ENCODE measurements at places on chromosomes 3 and 15.

DNA sequence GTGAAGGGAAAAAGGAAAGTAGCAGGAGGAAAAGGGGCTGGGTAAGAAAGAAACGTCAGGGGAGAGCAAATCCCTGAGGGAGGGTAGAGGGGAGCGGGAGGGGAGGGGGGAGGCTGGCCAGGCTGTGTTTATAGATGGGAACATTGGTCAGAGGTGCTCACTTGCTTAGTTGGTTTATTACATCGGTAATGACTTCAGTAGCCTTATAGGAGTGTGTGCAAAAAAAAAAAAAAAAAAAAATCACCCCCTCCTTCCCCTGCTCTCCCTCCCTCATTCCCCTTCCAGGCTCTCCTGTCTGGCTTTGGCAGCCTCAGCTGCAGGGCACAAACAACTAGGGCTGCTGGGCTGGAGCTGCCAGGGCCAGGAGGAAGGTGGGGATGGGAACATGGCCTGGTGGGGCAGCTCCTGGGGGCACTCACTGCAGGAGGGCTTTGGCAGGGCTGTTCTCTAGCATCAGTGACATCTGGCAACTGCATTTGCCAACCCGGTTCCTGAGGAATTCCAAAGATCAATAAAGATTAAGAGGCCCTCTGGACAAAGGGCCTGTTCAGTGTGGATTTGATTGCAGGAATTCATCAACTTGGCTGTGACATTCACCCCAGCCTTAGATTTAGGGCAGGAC, 334.5 kb upstream of the FRG2C start:
- no peak for DNase-seq

DNA sequence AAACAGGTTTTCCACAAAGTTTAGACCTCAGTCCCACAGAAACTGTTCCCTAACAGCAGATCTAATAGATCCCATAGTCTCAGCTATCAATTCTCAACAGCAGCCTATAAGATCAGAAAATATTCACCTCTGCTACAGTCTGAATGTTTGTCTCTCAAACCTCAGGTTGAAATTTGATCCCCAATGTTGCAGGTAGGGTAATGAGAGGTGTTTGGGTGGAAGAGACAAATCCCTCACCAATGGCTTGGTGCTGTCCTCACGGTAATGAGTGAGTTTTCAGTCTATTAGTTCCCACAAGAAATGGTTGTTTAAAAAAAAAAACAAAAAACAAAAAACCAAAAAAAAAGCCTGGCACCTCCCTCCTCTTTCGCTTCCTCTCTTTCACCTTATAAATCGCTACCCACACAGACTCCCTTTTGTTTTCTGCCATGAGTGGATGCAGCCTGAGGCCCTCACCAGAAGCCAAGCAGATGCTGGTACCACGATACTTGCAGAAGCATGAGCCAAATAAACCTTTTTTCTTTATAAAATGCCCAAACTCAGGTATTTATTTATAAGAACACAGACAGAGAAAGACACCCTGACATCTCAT, 14.2 kb downstream of the ZNF280D start:
- no peak for DNase-seq

- DNase-seq = no peak
Observed at GRCh38 chr3:185402561-185402960, 39.6 kb downstream of the MAP3K13 start.

DNA sequence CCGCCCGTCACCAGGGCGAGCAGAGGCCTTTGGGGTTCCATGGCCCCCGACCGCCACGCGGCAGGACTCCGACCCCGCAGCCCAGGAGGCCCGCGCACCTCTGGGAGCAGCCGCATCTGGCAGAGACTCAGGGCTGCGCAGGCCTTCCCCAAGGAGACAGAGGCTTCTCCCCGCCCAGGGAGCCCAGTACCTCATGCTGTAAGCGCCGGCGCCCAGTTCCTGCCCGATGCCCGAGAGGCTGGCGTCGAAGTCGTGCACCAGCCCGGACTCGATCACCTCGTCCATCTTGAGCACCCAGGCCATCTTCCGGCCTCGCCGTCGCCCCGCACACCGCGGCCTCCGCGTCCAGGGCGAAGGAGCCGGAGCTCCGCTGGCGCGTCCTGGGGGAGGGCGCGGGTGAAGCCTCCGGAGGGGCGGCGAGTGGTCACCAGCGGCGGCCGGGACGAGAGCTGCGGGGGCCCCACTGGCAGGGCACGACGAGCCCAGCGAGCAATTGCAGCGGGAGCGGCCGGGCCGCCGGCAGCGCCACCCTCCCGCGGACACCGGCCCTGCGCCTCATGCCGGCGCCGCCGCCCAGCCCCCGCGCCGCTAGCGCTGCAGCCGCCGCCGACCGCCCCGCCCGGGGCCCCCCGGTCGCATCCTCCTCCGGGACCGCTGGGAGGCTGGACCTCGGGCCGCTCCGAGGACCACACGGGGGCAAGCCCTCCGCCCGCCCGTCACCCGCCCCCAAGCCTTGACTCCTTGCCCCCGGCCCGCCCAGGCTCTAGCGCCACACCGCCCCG, 468 bp downstream of the UBP1 start:
- peak; percentile 63 for DNase-seq

DNA sequence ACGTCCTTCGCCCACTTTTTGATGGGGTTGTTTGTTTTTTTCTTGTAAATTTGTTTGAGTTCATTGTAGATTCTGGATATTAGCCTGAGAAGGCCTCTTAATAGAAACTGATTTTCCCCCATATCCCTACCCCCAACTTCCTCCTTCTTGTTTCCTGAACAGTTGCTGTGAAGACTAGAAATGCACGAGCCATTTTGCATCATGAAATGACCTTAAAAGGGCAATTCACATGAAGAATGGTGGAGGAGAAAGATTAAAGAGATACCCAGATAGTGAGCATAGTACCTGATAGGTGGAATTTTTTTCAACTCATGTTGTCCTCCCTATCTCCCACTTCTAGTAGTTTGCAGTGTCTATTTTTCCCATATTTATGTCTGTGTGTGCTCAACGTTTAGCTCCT, 55.2 kb upstream of the KCNH8 start:
- DNase-seq = no peak

- peak; percentile 69 for DNase-seq
Observed at GRCh38 chr3:14988988-14989394, 41.6 kb downstream of the NR2C2 start.

DNA sequence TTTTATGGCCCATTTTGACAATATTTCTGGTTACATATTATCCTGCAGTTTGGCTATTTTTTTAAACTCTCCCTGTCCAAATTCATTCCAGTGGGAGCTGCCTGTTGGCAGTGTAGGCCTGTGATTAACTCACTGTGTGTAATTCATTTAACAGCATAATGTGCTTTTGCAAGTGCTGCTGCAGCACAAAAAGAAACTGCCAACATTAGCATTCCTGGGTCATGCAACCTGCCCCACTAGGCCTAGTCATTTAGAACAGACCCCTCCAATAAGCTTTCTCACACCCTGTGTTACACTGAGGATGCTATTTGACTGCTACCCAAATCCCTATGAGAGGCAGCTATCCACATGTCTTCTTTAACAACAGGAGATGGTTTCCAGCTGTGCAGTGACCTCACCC, 251.2 kb upstream of the UBE2E2 start:
- DNase-seq = no peak

GRCh38 chr15:64051407-64052259, 5.3 kb upstream of the DAPK2 start:
- DNase-seq = no peak

All from stimulated activated naive CD8-positive, alpha-beta T cell treated with anti-CD3 and anti-CD28 coated beads, Interleukin-15, amount 100 ng/mL, for 72 hours (primary cell).